Testis (tissue), 5 donors: ENCODE measurements at places on chromosomes 5 and 9. TPM values are rescaled to one million over a fixed set of nuclear protein-coding genes. Genes with fewer than 3 reads are reported as not detected.

RUSC2 gene
- total RNA-seq = 28.7 TPM

GLDC gene
- total RNA-seq = 12.3 TPM

DNA sequence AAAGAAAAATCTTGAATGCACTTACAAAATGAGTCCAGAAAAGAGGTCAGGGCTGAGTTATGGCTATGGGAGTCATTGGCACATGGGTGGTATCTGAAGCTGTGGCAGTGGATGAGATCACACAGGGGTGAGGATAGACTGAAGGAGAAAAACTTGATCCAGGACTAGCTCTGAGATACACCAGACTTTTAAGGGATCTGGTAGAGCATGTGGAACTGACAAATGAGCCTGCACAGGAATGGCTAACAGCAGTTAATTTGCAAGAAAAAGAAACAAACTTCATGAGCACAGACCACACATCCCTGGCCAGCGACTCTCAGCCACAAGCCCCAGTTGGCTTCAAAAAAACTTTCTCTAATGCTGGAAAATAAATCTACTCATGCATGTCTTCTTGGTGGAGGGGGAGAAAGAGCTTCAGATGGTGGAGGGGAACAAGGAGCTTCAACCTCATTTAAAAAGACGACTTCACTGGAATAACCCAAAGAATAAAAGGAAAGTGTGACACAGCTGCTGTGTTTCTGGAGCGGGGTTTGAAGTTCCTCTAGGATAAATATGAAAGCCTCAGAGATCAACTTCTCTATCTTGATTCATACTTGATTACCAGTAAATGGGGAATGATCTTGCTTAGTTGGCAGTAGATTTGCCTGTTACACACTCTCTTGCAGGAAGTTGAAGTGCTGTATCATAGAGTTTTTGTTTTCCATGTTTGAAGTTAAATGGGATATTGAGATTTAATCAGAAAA lies 33.6 kb downstream of the TNFAIP8 start:
- no peak overlapping the region for H3K27ac ChIP-seq
- H3K4me3 ChIP-seq = no peak overlapping the region
- H3K36me3 ChIP-seq = no peaks in the 10 kb centered on the region
- no peaks in the 10 kb centered on the region for H3K27me3 ChIP-seq
- H3K4me1 ChIP-seq = peaks cover 16% of the 10 kb centered on the region

DNA sequence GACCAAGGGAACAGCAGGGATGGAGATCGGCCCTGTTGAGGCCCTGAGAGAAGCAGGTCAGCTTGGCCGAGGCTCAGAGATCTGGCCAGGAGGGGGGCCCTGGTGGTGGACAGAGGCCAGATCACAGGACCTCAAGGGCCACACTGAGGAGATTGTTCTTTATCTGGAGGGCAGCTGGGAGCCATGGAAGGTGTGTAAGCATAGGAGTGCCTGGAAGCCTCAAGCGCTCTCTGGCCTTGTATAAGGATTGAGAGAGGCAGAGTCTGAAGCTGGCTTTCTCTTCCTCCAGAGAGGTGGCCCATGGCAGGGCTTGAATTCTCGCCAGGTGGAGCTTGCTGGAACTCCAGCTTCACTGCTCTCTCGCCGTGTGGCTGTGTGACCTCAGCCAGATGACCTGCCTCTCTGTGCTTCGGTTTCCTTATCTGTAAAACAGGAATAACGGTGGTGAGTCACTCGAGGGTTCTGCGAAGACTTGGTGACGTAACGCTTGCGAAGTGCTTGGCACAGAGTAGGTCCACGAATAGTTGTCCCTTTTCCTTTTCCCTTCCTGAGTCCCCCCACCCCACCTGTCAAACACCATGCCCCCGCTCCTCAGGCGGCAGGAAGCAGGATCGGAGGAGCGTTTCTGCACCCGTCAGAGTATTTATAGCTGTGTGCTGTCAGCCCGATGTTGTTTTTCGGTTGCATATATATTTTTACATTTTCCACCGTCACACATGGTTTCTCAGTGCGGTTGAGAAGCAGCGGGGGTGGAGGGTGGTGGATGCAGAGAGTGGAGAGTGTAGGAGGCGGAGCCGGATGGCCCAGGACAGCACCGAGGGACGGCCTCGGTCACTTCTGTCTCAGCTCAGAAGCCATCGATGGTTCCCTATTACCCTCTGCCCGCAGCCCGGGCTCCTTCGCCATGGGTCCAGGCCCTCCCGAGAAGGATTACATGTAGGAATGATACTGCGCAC lies 17.0 kb upstream of the CRB2 start:
- no peak for DNase-seq
- H3K4me1 ChIP-seq = peaks cover 10% of the 10 kb centered on the region
- H3K4me3 ChIP-seq = peak overlapping the region; percentile 26
- no peak overlapping the region for H3K27ac ChIP-seq
- no peaks in the 10 kb centered on the region for H3K27me3 ChIP-seq

- no peaks in the 10 kb centered on the region for H3K4me1 ChIP-seq
- no peak for DNase-seq
- no peak overlapping the region for H3K27ac ChIP-seq
- no peaks in the 10 kb centered on the region for H3K36me3 ChIP-seq
- no peaks in the 10 kb centered on the region for H3K27me3 ChIP-seq
- no peak overlapping the region for H3K4me3 ChIP-seq
Observed at GRCh38 chr5:98827588-98828284, 54.3 kb downstream of the RGMB start.

GRCh38 chr5:135625061-135625460 lies 46.3 kb upstream of the CXCL14 start:
- H3K27ac ChIP-seq = no peak overlapping the region
- H3K36me3 ChIP-seq = no peaks in the 10 kb centered on the region
- no peaks in the 10 kb centered on the region for H3K27me3 ChIP-seq
- DNase-seq = no peak
- no peaks in the 10 kb centered on the region for H3K4me1 ChIP-seq

GRCh38 chr9:128245421-128246151 lies 30.2 kb downstream of the GOLGA2 start:
- no peak for DNase-seq
- no peak overlapping the region for H3K27ac ChIP-seq
- peaks cover 15% of the 10 kb centered on the region for H3K4me1 ChIP-seq
- H3K36me3 ChIP-seq = no peaks in the 10 kb centered on the region
- no peaks in the 10 kb centered on the region for H3K27me3 ChIP-seq

- no peak overlapping the region for H3K27ac ChIP-seq
- H3K4me3 ChIP-seq = no peak overlapping the region
- H3K27me3 ChIP-seq = no peaks in the 10 kb centered on the region
- no peak for DNase-seq
- H3K36me3 ChIP-seq = no peaks in the 10 kb centered on the region
- no peaks in the 10 kb centered on the region for H3K4me1 ChIP-seq
Observed at GRCh38 chr9:79020276-79020675, 551.5 kb upstream of the TLE4 start.

GRCh38 chr5:123951582-123951977 lies 439.6 kb downstream of the CSNK1G3 start:
- H3K27ac ChIP-seq = no peak overlapping the region
- no peaks in the 10 kb centered on the region for H3K27me3 ChIP-seq
- no peak for DNase-seq
- H3K4me3 ChIP-seq = no peak overlapping the region
